ENCODE measurements at places on chromosomes 5 and 9.

DNA sequence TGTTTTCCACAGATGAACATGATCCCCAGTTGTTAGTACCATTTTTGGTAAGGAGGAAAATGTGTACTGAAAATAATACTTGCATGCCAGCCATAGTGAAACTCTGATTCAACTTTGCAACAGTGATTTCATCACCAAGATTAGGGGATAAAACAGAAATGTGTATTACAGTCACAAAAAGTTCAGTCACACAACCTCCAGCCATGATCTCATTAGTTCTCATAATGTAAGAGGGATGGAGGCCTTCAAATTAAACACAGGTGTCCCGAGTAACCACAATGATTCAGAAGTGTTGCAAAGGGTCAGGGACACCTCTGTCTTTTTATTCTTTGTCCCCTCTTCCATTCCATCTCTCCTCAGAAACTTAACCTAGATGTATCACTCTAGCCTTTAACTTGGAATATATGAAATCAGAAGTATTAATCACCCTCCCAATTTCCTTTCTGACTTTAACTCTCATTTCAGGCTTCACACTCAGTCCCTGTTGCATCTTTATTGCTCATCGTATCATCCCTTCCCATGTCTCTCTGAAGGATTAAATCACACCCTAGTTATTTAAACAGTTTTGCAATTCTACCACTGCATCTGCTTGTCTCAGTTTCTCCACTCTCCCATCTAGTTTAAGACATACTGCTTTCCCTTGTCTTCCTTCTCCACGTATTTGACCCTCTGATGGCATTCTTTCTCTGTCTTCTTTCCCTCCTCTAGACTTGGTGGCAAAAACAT is 291.2 kb downstream of the ADAMTS6 start:
- peak; percentile 17 for DNase-seq

DNA sequence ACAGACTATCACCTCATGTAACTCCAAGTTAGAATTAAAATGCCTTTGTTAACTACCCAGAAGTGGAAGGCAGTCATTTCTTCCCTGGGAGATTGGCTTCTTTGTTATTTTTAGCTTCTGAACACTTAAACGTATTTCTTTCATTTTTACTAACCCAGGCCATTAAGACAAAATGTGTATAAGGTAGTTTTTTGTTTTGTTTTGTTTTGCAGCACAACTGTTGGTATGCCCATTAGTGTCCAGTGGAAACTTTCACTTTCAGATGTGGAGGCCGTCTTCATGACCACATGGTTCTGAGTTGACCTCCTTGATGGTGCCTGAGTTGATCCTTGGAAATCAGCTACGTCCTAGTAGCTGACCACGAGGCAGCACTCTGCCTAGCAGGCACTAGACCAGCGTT is 264.6 kb upstream of the ZNF608 start:
- DNase-seq = peak; percentile 48

DNA sequence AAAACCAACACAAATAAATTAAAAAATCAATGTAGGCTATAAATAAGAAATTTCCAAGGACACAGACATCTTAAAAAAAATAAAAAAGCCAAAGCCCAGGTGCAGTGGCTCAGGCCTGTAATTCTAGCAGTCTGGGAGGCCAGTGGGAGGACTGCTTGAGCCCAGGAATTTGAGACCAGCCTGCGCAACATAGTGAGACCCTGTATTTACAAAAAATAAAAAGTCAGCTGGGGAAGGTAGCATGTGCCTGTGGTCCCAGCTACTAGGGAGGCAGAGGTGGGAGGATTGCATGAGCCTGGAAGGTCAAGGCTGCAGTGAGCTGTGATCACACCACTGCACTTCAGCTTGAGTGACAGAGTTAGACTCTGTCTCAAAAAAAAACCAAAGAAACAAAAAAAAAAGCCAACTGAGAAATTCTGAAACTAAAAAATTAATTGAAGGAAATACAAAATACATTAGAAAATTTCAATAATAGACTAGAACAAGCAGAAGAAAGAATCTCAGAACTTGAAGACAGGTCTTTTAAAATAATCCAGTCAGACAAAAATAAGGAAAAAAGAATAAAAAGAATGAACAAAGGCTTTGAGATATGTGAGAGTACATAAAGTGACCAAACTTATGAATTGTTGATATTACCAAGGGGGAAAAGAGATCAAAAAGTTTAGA is 149.5 kb upstream of the PANK3 start:
- DNase-seq = no peak

DNA sequence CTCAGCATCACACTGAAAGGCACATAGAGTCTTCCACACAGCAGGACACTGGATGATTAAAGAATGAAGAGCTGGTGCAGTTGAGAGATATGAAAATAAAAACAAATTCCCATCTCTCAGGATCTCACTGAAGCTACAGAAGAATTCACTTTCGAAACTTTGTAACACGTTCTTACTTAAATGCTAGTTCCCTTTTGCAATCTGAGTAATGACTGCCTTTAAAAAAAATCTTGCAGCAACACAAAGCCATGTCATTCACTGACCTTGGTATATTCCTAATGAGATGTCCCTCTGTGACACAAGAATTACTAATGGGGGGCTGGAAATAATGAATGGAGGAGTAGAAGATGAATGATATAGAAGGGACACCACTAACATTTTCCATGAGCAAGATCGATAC is 201.8 kb downstream of the GLIS3 start:
- no peak for DNase-seq

DNA sequence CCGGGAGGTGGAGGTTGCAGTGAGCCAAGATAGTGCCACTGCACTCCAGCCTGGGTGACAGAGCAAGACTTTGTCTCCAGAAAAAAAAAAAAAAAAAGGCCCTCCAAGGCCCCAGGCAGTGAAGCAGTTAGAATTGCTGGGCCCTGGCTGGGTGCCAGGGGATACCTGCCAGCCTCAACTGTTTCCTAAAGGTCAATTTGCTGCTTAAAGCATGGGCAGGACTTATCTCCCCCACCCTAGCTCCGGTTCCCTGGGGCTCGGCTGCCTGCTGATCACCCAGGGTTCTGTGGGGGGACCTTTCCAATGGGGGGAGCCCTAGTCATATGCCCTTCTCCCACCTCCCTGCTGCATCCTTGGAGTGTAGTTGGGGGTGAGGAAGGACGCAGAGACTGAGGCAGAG is 25.7 kb downstream of the NCS1 start:
- DNase-seq = no peak

GRCh38 chr5:59584858-59585846 is 308.4 kb downstream of the PDE4D start:
- no peak for DNase-seq

GRCh38 chr9:113914517-113914916 is 38.4 kb downstream of the ZNF618 start:
- DNase-seq = no peak

GRCh38 chr5:123448743-123449142 is 25.5 kb upstream of the CEP120 start:
- DNase-seq = no peak

DNA sequence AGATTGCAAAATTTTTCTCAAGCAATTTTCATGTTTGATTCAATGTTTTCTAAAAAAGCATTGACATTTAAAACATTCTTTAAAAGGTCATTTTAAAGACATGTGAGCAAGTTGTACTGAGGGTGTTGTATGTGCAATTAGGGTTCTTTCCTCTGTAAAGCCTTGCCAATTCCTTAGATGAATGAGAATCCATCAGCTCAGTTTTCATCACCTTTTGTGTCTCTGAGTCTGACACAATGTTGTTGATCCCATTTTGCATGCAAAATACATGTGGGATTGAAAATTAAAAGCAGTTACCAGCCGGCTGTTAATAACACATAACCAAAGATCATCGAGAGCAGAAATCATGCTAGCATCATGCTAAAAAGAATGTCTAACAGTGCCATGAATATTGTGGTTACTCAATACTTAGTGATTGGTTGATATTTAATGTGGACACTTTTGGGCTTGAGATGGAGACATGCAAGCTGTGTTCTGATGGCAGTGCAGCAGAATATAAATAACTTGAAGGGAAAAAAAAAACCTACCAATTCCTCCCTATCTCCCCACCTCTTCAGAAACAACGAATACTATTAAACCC is 57.7 kb downstream of the FGF10 start:
- no peak for DNase-seq

DNA sequence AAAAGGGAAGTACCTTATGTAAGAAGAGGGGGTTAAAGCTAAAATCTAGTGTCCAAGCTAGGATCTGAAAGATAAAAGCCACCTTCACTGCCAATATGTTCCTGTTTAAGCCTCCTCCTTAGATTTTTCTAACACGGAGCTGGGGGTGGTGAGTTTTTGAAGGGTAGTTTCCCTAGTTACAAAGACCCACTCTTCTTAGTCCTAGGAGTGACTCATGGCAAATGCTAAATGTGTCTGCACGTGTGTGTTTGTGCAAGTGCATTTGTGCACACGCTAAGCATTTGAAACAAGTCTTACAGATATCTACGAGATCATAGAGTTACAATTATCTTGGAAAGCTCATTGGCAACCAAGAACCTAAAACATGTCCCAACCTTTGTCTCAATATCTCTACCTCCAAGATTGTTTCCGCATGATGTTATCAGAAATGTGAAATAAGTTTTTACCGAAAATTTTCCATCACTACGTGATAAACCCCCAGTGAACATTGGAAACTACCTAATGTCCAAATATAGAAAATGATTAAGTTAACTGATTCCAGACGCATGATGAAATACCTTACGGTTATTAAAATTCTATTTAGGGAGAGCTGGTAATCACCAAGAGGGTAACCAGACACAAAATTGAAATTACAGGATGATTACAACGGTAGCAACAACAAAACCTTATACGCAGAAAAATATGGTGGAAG is 78.0 kb upstream of the HRH2 start:
- DNase-seq = no peak

GRCh38 chr5:137206030-137206715 is 293.0 kb downstream of the SPOCK1 start:
- DNase-seq = no peak

DNA sequence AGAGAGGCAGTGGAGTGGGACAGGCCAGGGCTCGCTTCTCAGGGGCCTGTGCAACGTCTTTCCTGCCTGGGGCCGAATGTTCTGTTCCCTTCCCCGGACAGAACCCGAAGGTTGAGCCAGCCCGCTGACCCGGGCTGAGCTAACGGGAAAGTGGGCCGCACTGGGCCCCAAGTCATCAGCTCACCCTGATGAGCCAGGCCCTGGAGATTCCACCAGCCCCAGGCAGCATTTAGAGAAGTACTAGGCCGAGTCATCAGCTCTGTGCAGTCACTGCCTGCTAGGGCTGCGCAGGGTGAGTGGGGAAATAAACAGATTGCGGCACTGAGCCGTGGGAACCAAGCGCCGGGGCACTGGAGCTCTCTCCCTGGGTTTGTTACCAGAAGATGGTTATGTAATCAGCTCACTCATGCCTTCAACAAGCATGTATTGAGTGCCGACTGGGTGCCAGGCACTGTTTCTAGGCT is 29.1 kb upstream of the DUSP1 start:
- DNase-seq = no peak

Data from GM12878 (cell line).